ENCODE measurements at places on chromosomes 7 and 10.

GRCh38 chr10:83580373-83581012 lies 558.8 kb upstream of the GHITM start:
- DNase-seq: no peak

DNA sequence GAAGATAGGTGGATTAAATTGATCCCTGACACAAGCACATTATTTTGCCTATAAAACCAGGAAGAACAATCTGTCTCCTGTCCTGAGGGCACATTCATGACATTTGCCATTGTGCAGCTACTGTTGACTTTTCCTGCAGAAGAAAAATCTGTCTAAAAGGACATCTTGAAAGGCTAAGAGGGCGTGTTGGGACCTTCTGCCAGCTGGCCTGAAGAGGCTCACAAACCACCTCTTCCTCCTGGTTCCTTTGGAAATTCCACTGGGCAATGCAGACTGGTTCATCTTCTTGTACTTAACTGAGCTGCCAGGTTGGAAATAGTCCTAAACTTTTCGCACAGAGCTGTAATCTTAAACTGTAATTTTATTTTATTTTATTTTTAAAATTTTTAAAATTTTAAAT lies 35.7 kb upstream of the PIP start:
- DNase-seq: no peak

GRCh38 chr7:45104844-45105587 lies 6.5 kb downstream of the TBRG4 start:
- DNase-seq: no peak

- peak; percentile 87 for DNase-seq
These were observed 92.2 kb downstream of the EGFR start for GRCh38 chr7:55110993-55111361.

GRCh38 chr7:144037414-144038035 lies 11.2 kb upstream of the OR2A5 start:
- peak; percentile 26 for DNase-seq

GRCh38 chr7:25132430-25132829 lies 7.4 kb upstream of the CYCS start:
- no peak for DNase-seq

- DNase-seq: peak; percentile 7
These were observed 2.7 kb downstream of the SNX13 start for GRCh38 chr7:17937506-17938120.

- no peak for DNase-seq
These were observed 11.5 kb downstream of the TACR2 start for GRCh38 chr10:69405221-69405620.

- DNase-seq: no peak
These were observed 181.7 kb upstream of the RHOBTB1 start for GRCh38 chr10:61125560-61126170.

GRCh38 chr7:110852156-110852940 lies 238.6 kb upstream of the LRRN3 start:
- no peak for DNase-seq

Data from choroid plexus epithelial cell (primary cell).